Cortex of kidney (tissue), 1 donor: ENCODE measurements at places on chromosomes 5 and 9.

DNA sequence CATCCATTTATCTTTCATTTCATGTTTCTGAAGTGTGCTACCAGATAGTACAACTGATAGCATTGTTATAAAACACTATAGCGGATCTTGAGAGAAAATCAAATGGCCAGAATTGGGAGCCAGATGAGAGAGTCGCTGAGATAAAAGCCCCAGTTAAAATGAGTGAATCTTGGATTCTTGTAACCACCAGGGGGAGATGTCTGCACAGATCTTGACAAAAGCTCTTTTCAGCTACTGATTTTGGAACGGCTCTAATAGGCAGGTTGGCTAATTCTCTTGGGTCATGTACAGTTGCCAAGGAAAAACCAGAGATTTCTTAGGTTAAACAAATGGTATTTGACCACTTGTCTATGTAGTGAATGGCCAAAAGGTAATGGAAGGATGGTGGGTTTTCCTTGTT is 21.7 kb downstream of the F2RL2 start:
- DNase-seq, result no peak

GRCh38 chr9:78311886-78312524 is 15.1 kb downstream of the PSAT1 start:
- no peak for DNase-seq

GRCh38 chr9:130347931-130348330 is 82.4 kb downstream of the HMCN2 start:
- DNase-seq, result no peak

GRCh38 chr5:170785416-170785815 is 1.9 kb downstream of the GABRP start:
- DNase-seq, result no peak

- no peak for DNase-seq
Observed at GRCh38 chr9:132151118-132151517, 10.7 kb upstream of the NTNG2 start.

GRCh38 chr5:59873113-59873512 is 20.4 kb downstream of the PDE4D start:
- DNase-seq, result no peak

DNA sequence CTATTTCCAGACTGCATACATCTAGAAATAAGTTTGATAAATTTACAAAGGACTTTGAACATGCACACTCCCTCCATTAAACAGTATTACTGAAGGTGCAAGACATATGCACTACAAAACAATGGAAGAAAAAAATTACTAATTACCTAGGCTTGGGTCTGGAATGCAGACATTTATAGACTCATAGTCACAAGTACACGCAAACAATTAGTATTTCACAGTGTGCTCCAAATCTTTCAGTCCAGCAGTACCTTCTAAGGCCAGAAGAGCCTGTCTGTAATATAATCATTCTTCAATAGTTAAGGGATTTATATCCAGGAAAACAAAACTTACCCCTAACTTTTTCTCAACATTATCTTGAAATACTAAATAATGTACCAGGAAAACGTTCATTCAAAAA is 11.2 kb downstream of the RICTOR start:
- DNase-seq, result no peak

GRCh38 chr5:152689250-152689711 is 284.2 kb upstream of the NMUR2 start:
- DNase-seq, result no peak

- no peak for DNase-seq
Observed at GRCh38 chr9:2128141-2128540, 113.0 kb downstream of the SMARCA2 start.

DNA sequence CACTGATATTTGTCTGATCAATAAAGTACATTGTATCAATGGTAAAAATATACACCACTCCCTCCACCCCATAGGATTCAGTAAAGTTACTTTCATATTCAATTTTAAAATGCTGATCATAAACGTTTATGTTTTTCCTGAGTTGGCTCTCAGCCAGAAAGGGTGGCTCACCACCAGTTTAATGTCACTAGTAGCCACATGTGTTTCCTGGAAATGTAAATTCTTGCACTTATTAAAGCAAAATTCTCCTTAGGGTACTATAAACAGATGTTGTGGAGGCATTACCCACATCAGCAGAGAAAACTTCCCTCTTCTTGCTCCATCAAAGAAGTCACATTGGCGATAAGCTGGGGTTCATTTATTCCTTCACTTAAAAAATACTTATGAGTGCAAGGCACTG is 210.3 kb downstream of the SREK1 start:
- no peak for DNase-seq

- no peak for DNase-seq
Observed at GRCh38 chr9:14043483-14043882, 270.5 kb downstream of the NFIB start.

- DNase-seq, result no peak
Observed at GRCh38 chr9:132742821-132743311, 72.6 kb downstream of the GTF3C4 start.

GRCh38 chr5:72079288-72079687 is 28.0 kb upstream of the MAP1B start:
- DNase-seq, result no peak

GRCh38 chr9:95740217-95741004 is 135.1 kb upstream of the ERCC6L2 start:
- DNase-seq, result no peak

GRCh38 chr5:159638954-159639559 is 277.2 kb upstream of the ADRA1B start:
- no peak for DNase-seq

GRCh38 chr9:122090287-122090883 is 2.7 kb downstream of the TTLL11 start:
- no peak for DNase-seq

- no peak for DNase-seq
Observed at GRCh38 chr9:127706836-127707241, at the start of gene CFAP157. Gene CFAP157 (plus strand): TSS chr9:127706988. CDS start chr9:127707032, 44 bp downstream.

DNA sequence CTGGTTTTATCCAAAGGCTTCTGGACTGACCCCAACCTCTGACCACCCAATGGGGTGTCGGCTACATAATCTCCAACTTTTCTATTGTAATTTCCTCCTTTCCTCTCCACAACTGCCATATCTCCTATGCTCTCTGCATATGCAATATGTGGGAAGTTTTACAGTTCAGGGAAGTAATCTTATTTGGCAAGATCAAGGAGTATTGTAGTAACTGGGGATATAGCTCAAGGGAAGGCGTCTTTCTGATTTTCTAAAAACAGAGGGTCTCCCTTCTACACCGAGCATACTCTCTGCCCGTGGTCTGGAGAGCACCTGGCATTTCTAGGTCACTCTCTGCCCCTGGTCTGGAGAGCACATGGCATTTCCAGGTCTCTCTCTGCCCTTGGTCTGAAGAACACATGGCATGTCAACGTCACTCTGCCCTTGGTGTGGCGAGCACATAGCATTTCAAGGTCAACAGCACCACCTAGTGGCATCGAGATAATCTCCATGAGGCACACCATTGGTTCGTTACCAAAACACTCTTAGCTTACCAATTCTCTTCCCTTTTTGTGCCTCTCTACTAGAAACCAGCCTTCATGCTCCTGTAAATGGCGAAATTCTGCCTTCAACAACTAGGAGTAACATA is 616.4 kb upstream of the NUDT12 start:
- DNase-seq, result no peak

- DNase-seq, result no peak
Observed at GRCh38 chr5:32707418-32707997, 3.6 kb upstream of the NPR3 start.

GRCh38 chr9:81666123-81666522 is 23.2 kb downstream of the TLE1 start:
- DNase-seq, result no peak

GRCh38 chr9:110468950-110469349 is 110.6 kb downstream of the SVEP1 start:
- no peak for DNase-seq

DNA sequence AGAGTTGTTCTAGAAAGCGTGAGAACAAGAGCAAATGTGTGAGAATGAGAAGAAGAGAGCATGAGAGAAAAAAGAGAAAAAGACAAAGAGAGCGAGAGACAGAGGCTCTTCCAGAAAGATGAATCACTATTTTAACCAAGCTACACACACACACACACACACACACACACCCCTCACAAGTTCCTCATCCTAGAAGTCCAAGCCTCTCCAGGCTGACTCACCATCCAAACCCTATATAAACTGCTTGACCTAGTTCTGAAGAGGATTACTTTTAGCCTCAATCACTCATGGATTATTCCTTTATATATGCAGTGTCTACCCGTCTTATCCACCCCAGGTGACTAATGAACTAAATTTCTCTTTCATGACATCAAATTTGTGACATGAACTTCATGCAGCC is 37.6 kb downstream of the C9orf57 start:
- no peak for DNase-seq

DNA sequence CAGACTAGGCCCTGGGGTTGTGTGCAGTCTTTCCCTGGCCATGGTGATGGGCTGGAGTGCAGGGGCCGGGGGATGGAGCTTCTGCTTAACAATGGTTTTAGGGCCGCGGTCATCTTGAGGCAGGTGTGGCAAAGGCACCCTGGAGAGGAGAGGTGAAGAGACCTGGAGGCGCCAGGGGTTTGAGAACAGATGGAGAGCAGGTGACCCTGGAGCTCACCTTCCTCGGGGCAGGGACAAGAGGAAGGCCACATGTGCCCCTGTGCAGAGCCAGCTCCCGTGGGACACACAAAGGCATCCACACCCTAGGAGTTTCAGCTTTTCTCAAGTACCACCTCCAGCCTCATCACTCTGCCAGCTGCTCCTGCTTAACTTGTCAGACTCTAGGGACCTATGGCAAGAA is 46.4 kb upstream of the SH3GL2 start:
- DNase-seq, result no peak

GRCh38 chr5:133431326-133431865 is 180.9 kb downstream of the FSTL4 start:
- no peak for DNase-seq

DNA sequence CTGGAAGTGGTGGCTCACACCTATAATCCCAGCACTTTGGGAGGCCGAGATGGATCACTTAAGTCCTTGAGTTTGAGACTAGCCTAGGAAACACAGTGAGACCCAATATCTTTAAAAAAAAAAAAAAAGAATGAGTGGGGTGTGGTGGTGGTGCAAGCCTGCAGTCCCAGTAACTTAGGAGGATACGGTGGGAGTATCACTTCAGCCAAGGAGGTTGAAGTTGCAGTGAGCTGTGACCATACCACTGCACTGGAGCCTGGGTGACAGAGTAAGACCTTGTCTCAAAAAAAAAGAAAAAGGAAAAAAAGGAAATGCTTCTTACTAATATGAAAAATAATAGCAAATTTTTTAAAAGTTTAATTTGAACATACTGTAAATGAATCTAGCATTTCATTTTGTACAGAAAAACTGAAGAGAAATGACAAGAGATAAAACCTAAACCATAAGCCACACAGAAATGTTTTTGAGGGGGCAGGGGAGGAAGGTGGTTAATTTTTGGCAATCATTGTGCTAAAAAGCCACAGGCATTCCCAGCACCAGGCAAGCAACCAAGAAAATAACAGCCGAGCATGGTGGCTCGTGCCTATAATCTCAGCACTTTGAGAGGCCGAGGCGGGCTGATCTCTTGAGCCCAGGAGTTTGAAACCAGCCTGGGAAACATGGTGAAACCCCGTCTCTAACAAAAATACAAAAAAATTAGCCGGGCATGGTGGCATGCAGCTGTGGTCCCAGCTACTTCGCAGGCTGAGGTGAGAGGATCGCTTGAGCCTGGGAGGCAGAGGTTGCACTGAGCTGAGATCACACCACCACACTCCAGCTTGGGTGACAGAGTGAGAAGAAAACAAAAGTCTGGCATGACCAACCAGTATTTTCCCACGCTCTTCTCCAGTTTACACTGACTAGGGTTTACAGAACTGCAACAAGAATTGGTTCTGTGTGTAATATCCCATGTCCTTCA is 114.5 kb upstream of the NR5A1 start:
- no peak for DNase-seq

- DNase-seq, result no peak
Observed at GRCh38 chr5:61619777-61620518, 287.9 kb downstream of the ZSWIM6 start.

- no peak for DNase-seq
Observed at GRCh38 chr5:62982348-62982747, 403.7 kb downstream of the LRRC70 start.

DNA sequence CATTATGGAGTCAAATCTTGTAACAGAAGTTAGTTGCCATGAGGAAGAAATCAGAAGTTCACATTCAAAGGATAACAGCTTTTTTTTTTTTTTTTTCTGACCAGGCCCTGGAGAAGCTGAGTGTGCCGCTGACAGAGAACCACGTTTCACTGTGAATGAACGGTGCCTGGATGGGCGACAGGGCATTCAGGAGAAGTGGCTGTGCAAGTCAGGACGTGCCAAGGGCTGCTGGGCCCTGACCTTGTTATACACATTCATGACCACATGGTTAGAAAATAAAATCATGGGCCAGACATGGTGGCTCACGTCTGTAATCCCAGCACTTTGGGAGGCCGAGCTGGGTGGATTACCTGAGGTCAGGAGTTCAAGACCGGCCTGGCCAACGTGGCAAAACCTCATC is 91.6 kb downstream of the ANKH start:
- DNase-seq, result no peak

DNA sequence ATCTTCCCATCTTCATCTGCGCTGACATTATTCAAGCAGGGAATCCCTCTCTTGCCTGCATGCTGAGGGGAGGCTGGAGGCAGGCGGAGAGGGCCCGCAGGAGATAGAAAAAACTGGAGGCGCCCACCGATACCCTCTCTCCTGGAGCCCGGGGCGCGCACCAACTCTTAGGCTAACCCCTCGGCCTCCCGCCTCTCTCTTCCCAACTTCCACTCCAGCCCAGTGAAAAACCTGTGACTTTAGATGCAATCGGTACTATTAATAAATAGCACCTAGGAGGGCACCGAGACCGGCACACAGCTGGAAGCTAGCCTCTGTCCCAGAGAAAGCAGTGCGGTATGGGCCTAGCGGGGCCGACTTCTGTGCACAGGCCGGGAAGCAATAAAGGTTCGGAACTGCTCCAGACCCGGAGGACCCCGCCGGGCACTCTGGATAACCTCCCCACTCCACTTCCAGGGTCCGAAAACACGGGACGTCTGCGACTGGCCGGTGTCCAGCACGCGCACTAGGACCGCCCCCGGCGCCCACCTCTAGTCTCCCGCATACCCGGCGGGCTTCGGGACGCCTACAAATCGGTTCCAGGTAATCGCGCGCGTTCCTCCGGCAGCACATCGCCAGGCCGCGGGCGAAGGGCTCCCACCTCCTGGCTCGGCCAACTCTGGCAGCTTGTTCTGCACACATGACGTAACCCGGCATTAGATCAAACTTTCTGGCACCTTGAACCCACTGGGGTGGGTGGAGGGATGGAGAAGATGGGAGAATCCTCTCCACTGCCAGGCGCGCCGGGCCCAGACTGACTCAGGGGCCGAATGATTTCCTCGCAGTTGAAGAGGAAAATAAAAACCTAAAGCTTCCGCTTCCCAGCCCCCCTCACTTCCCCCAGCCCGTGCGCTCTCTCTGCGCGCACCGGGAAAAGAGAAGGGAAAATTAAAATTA is 1.4 kb downstream of the EFNA5 start:
- no peak for DNase-seq

DNA sequence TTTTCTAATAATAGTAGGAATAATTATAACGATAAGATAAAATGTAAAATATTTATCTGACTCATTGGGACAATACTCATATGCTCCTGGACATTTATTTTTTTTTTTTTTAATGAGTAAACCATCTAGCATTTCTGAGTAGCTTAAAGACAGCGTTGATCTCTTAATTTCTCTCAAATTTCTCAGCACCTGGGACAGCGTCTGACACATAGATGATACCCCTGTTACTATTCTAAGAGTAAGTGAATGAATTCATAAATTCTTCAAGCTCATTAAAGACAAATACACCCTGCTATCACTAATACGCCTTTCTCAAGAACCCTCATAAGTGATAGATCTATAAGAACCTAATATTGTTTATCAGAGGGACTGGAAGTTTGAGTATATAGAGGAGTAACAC is 12.0 kb upstream of the HTR4 start:
- no peak for DNase-seq

- no peak for DNase-seq
Observed at GRCh38 chr5:107876261-107876660, 205.5 kb upstream of the EFNA5 start.
